ENCODE measurements at places on chromosomes 2 and 18. TPM values are rescaled to one million over a fixed set of nuclear protein-coding genes. Genes with fewer than 3 reads are reported as not detected.

The STPG4 gene
- 0.13 TPM for total RNA-seq

The CYS1 gene
- 0.07 TPM for total RNA-seq

- H3K4me1 ChIP-seq, result no peaks in the 10 kb centered on the region
- no peaks in the 10 kb centered on the region for H3K27me3 ChIP-seq
- no peaks in the 10 kb centered on the region for H3K36me3 ChIP-seq
Observed at GRCh38 chr2:43363120-43363519, 136.7 kb upstream of the ZFP36L2 start.

- peaks cover 2% of the 10 kb centered on the region for H3K27me3 ChIP-seq
- H3K27ac ChIP-seq, result no peak overlapping the region
- H3K4me1 ChIP-seq, result 0 out of 2 replicates have a peak, but pooled peaks cover 2% of the 10 kb centered on the region
- H3K4me3 ChIP-seq, result no peak overlapping the region
- H3K36me3 ChIP-seq, result peaks cover 4% of the 10 kb centered on the region
Observed at GRCh38 chr2:637804-638203, 39.4 kb downstream of the TMEM18 start.

- peaks cover 6% of the 10 kb centered on the region for H3K4me1 ChIP-seq
- no peak overlapping the region for H3K27ac ChIP-seq
- no peaks in the 10 kb centered on the region for H3K27me3 ChIP-seq
- H3K4me3 ChIP-seq, result peak overlapping the region; percentile 67
- no peaks in the 10 kb centered on the region for H3K36me3 ChIP-seq
- no peak for DNase-seq
Observed at GRCh38 chr2:119197126-119197405, 26.6 kb upstream of the STEAP3 start.

- no peak overlapping the region for H3K27ac ChIP-seq
- no peaks in the 10 kb centered on the region for H3K4me1 ChIP-seq
- H3K4me3 ChIP-seq, result no peak overlapping the region
- H3K27me3 ChIP-seq, result no peaks in the 10 kb centered on the region
- H3K36me3 ChIP-seq, result peaks cover 6% of the 10 kb centered on the region
Observed at GRCh38 chr2:61398413-61398812, 72.5 kb downstream of the USP34 start.

GRCh38 chr2:168501466-168502065 lies 45.5 kb downstream of the CERS6 start:
- peaks cover 4% of the 10 kb centered on the region for H3K36me3 ChIP-seq
- no peak for DNase-seq
- no peaks in the 10 kb centered on the region for H3K27me3 ChIP-seq
- H3K27ac ChIP-seq, result no peak overlapping the region
- no peak overlapping the region for H3K4me3 ChIP-seq

GRCh38 chr2:47344890-47345589 lies 57.9 kb upstream of the MSH2 start:
- no peaks in the 10 kb centered on the region for H3K27me3 ChIP-seq
- peak overlapping the region; percentile 93 for H3K4me3 ChIP-seq
- peaks cover 11% of the 10 kb centered on the region for H3K4me1 ChIP-seq
- peak; percentile 99 for DNase-seq

The SH3RF3 gene
- total RNA-seq, result 0.46 TPM

GRCh38 chr2:151730262-151730975 lies 3.9 kb downstream of the NEB start:
- H3K36me3 ChIP-seq, result no peaks in the 10 kb centered on the region
- no peak overlapping the region for H3K4me3 ChIP-seq
- DNase-seq, result no peak
- H3K27ac ChIP-seq, result peak overlapping the region; percentile 6

The AMER3 gene
- total RNA-seq, result 0.59 TPM

DNA sequence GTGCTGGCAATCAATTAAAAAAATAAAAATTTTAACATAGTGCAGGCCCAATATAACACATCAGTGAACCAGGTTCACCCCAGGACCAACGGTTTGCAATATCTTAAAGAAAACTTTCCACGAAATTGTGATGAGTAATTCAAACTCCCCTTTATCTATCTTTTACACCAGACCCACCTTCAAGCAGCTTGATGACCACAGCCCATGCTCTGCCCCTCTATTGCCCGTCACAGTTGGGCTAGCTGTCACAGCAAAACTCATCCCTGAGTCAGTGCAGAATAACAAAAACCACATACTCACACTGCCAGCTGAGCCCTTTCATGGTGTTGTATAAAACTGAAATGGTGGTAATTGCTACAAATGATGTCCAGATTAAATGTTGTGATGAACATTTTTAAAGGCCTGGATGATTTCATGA lies 112.5 kb upstream of the CREB1 start:
- H3K36me3 ChIP-seq, result peaks cover 1% of the 10 kb centered on the region
- H3K4me1 ChIP-seq, result peaks cover 19% of the 10 kb centered on the region
- no peak overlapping the region for H3K27ac ChIP-seq
- DNase-seq, result no peak
- H3K4me3 ChIP-seq, result no peak overlapping the region
- no peaks in the 10 kb centered on the region for H3K27me3 ChIP-seq

DNA sequence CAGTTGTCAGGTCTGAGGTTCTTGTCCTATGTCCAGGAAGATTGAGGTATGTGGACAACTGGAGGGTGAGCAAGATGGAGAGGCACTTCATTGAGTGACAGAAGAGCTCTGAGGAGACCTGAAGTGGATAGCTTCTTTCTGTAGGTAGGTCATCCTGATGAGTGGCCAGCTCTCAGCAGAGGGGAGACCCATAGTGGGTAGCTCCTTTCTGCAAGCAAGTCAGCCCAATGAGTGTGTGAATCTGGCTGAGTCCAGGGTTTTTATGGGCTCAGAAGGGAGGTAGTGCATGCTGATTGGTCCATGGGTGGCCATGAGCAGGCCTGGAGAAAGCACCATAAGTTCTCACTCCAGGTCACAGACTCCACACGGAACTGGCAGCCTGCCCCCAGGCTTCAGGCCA lies 92.6 kb upstream of the GALNT5 start:
- no peak overlapping the region for H3K27ac ChIP-seq
- H3K4me1 ChIP-seq, result no peaks in the 10 kb centered on the region
- no peak overlapping the region for H3K4me3 ChIP-seq
- no peaks in the 10 kb centered on the region for H3K27me3 ChIP-seq
- no peak for DNase-seq
- no peaks in the 10 kb centered on the region for H3K36me3 ChIP-seq
